ENCODE measurements at places on chromosomes 2 and 18. TPM values are rescaled to one million over a fixed set of nuclear protein-coding genes. Genes with fewer than 3 reads are reported as not detected.
A peak's percentile ranks its signal among the peaks of the same experiment; 100 is the strongest.

DNA sequence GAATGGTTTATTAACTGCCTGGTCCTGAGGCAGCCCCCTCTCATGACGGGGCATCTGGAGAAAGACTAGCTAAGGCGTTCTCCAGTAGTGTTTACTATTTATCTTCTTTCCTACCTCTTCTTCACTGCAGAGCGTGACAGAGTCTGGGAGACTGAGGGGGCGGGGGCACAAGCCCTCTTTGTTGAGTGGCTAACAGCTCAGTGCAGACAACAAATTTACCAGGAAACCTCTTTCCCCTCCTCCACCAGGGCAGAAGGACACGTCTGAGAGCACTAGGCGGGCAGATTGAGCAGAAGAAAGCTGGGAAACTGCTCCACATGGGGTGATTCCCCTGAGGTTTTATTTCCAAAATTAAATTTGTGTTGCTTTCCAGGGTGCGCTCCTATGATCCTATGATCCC is 322.1 kb downstream of the CNTNAP5 start:
- no peaks in the 10 kb centered on the region for H3K36me3 ChIP-seq
- H3K27me3 ChIP-seq, result peaks cover 2% of the 10 kb centered on the region
- H3K27ac ChIP-seq, result no peak overlapping the region
- no peak for DNase-seq
- H3K4me3 ChIP-seq, result no peak overlapping the region
- no peaks in the 10 kb centered on the region for H3K4me1 ChIP-seq

DNA sequence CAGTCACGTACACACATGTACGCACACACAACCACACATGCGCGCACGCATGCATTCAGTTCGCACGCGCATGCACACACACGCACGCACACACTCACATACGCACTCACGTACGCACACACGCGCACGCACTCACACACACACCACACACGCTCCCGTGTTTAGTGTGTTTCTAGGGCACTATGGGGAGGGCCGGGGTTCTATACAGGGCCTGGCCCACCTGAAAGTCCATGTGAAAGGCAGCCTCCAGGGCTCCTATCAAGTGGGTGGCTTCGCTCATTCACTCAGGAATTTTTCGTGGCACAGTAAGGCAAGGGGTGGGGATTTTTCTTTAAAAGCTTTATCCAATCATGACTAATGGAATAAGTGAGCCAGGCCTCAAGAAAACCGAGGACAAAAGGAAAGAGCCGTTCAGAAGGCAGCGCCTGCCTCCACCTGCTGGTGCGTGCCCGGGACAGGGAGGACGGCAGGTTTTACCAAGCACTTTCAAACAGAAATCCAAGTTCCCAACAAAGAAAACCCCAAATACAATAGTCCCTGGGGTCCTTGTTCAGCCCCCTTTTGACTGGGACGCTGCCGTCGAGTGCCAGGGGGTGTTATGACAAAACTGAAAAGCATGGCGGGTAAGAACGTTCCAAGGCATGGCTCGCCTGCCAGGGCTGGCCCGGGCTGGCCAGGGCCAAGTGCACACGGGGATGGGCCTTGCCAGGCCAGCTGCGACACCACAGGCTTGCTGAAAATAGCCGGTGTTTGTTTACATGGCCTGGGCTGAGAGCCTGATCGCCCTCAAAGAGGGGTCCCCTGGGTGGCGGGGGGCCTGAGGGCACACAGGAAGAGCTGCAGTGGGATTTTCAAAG is 110.0 kb downstream of the HDAC4 start:
- H3K4me3 ChIP-seq, result no peak overlapping the region
- H3K27ac ChIP-seq, result no peak overlapping the region
- no peaks in the 10 kb centered on the region for H3K27me3 ChIP-seq

- H3K4me3 ChIP-seq, result no peak overlapping the region
- H3K27me3 ChIP-seq, result no peaks in the 10 kb centered on the region
- no peak for DNase-seq
- H3K36me3 ChIP-seq, result no peaks in the 10 kb centered on the region
- no peaks in the 10 kb centered on the region for H3K4me1 ChIP-seq
Observed at GRCh38 chr2:146952696-146953095, 892.1 kb upstream of the ACVR2A start.

GRCh38 chr18:22257022-22257543 is 87.7 kb downstream of the GATA6 start:
- H3K4me3 ChIP-seq, result no peak overlapping the region
- H3K27ac ChIP-seq, result no peak overlapping the region
- H3K27me3 ChIP-seq, result no peaks in the 10 kb centered on the region
- no peak for DNase-seq
- no peaks in the 10 kb centered on the region for H3K4me1 ChIP-seq

DNA sequence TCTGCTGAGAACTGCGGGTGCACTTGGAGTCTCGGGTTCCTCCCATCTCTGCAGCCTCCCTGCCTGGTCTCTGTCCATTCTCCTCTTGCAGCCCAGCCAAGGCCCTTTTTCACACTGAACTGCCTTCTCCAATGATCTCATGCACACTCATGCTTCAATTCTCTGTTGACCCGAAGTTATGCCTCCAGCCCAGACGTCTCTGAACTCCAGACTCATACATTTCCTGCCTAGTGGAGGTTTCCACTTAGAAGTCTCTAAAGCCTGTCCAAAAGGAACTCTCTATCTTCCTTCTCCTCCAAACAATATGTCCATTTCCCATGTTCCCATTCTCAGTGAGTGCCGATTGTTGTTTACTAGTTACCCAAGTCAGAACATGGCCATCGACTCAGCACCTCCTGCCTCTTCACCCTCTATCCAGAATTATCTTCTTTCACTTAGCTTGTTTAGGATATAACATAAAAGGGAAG is 155.2 kb downstream of the IRS1 start:
- H3K36me3 ChIP-seq, result no peaks in the 10 kb centered on the region
- H3K27me3 ChIP-seq, result no peaks in the 10 kb centered on the region
- H3K4me3 ChIP-seq, result no peak overlapping the region
- no peak for DNase-seq

GRCh38 chr2:143960177-143960576 is 559.7 kb downstream of the ZEB2 start:
- H3K4me3 ChIP-seq, result no peak overlapping the region
- H3K27me3 ChIP-seq, result no peaks in the 10 kb centered on the region
- H3K36me3 ChIP-seq, result no peaks in the 10 kb centered on the region

DNA sequence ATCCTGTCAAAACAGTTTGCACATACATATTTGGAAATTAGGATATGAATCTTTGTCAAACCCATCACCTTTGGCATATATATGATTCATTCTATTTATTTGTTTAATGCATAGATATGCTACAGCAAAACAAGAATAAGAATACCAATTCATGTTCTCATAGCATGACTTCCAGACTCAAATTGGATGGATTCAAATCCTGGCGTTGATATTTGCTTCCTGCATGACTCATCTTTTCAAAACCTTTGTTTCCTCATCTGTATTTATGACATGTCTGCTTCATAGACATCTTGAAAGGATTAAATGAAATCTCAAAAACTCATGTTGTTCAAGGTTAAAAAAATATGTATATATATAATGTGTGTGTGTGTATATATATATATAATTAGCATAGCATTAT is 261.3 kb downstream of the MBD5 start:
- no peak overlapping the region for H3K27ac ChIP-seq
- no peaks in the 10 kb centered on the region for H3K27me3 ChIP-seq
- peaks cover 6% of the 10 kb centered on the region for H3K4me1 ChIP-seq
- DNase-seq, result no peak
- no peaks in the 10 kb centered on the region for H3K36me3 ChIP-seq

GRCh38 chr2:96139181-96139758 is 968 bp upstream of the ASTL start:
- H3K27ac ChIP-seq, result no peak overlapping the region
- peaks cover 60% of the 10 kb centered on the region for H3K27me3 ChIP-seq
- no peak for DNase-seq
- H3K4me3 ChIP-seq, result no peak overlapping the region

GRCh38 chr18:12307701-12308385 is at the start of gene TUBB6:
TUBB6 (plus strand) TSS chr18:12308241; CDS start chr18:12308293, 52 bp downstream.
- H3K27ac ChIP-seq, result no peak within 1 kb of the TSS
- peaks cover 6% of the 10 kb centered on the region for H3K27me3 ChIP-seq
- H3K4me3 ChIP-seq, result peak within 1 kb of the TSS; percentile 75
- no peak for DNase-seq
- 0 out of 3 replicates have a peak, but pooled peaks cover 5% of the 10 kb centered on the region for H3K36me3 ChIP-seq

- peak; percentile 50 for DNase-seq
- H3K4me3 ChIP-seq, result no peak overlapping the region
- no peaks in the 10 kb centered on the region for H3K27me3 ChIP-seq
Observed at GRCh38 chr2:118443596-118443995, 355.3 kb downstream of the INSIG2 start.

DNA sequence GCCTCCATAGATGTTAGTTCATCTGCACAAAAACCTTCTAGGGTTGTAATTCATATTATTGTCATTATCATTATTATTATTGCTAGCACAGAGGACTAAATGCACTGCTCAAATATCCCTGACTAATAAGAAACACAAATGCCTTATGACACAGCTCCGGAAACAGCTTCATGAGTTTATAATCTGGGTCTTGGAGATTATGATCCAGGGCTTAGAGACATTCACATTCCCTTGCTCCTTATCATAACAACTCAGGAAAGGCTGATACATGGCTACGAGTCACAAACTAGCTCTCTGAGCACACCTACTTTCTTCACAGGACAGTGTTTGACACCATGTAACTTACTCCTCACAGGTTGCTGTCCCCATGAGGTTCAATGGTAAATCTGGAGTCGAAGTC is 102.2 kb upstream of the TTC39C start:
- no peak overlapping the region for H3K27ac ChIP-seq
- DNase-seq, result no peak
- H3K36me3 ChIP-seq, result no peaks in the 10 kb centered on the region
- H3K4me3 ChIP-seq, result no peak overlapping the region

- DNase-seq, result peak; percentile 31
- no peaks in the 10 kb centered on the region for H3K27me3 ChIP-seq
- H3K4me3 ChIP-seq, result no peak overlapping the region
- no peaks in the 10 kb centered on the region for H3K36me3 ChIP-seq
- H3K4me1 ChIP-seq, result peaks cover under 1% of the 10 kb centered on the region
- no peak overlapping the region for H3K27ac ChIP-seq
Observed at GRCh38 chr18:30970196-30970816, 72.2 kb downstream of the DSC3 start.

MROH2A gene
- total RNA-seq, result 0.04 TPM

CFAP65 gene
- not detected for total RNA-seq

ELAC1 gene
- total RNA-seq, result 3.6 TPM

G6PC2 gene
- not detected for total RNA-seq

PMAIP1 gene
- total RNA-seq, result 2.1 TPM

SAP130 gene
- total RNA-seq, result 14.5 TPM

KIF5C gene
- total RNA-seq, result 0.15 TPM

FOXD4L1 gene
- 0.14 TPM for total RNA-seq
